ENCODE measurements at places on chromosomes 11 and 22.

DNA sequence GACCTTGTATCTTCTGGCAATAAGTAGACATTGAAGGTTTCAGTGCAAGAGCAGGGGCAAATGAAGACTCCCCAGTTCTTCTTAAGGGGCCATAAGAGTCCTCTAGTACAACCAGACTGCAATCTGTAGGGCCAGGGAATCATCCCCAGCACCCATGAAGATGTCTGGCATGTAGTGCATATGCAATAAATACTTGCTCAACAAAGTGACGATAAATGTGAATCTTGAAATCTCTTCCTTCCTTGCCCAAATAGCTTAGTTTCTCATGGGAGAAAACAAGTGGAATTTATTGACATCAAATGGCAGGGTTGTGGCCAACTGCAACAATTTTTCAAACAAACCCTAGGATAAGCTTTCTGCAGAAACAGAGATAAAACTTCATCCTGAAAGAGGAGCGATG is 107.6 kb downstream of the ABTB2 start:
- no peak for DNase-seq

- DNase-seq, result no peak
These were observed 686.3 kb downstream of the NTM start for GRCh38 chr11:132056689-132057088.

- DNase-seq, result no peak
These were observed 1421.2 kb upstream of the TENM4 start for GRCh38 chr11:80862011-80862410.

DNA sequence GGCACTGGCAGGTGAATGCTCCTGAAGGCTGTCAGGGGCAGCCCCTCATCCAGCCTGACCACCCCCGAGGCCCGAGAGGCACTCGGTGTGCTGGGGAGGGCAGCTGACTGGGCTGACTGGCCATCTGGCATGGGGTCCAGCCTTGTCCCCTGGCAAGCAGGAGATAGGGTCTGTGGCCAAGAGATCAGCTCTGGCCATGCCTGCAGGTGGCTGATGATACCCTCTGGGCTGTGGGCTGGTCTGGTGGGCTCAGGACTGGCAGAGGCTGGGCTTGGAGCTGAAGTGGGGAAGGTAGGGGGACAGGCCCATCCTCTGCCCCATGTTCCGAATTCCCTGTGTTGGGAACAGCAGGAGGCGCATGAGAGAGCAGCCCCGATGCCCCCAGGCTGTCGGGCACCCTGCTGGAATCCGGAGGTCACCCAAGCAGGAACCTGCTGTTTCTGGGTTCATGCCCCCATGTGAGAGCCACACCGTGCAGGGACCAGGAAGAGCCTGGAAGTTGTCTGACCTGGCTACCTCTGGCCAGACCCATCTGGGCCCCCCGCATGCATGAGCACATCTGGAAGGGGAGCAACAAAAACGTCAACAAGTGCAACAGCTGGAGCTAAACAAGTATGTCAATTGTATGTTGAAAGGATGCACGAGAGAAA is 527.0 kb downstream of the TBC1D22A start:
- DNase-seq, result no peak

- no peak for DNase-seq
These were observed 7.6 kb upstream of the LMO2 start for GRCh38 chr11:33899400-33900037.

- DNase-seq, result no peak
These were observed 103.5 kb downstream of the BCR start for GRCh38 chr22:23283591-23284503.

DNA sequence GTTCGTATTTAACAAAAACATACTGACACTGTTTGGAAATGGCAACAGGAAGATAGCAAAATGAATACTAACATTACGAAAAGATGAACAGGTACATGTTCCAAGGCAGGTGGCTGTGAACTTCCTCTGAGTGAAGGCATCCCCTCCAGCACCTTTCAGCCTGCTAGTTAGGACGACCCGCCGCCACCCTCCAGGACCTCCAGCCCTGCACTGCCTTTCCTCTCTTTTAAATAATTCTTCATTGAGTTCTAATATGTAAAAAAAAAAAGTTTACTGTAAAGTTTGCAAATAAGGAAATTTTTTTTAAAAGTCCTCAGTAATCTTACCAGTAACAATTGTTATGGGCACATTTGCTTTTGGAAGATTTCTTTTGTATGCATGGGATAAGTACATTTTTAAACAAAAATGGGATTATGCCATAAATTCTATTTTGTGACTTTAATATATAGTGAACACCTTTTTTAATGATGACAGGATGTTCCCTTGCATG is 6.0 kb downstream of the NEAT1 start:
- DNase-seq, result no peak

All from CMK (cell line).